NCI-H2029 (cell line): ENCODE measurements at places on chromosomes 5 and 9.

GRCh38 chr9:3008091-3008490, 164.2 kb upstream of the PUM3 start:
- DNase-seq = no peak

DNA sequence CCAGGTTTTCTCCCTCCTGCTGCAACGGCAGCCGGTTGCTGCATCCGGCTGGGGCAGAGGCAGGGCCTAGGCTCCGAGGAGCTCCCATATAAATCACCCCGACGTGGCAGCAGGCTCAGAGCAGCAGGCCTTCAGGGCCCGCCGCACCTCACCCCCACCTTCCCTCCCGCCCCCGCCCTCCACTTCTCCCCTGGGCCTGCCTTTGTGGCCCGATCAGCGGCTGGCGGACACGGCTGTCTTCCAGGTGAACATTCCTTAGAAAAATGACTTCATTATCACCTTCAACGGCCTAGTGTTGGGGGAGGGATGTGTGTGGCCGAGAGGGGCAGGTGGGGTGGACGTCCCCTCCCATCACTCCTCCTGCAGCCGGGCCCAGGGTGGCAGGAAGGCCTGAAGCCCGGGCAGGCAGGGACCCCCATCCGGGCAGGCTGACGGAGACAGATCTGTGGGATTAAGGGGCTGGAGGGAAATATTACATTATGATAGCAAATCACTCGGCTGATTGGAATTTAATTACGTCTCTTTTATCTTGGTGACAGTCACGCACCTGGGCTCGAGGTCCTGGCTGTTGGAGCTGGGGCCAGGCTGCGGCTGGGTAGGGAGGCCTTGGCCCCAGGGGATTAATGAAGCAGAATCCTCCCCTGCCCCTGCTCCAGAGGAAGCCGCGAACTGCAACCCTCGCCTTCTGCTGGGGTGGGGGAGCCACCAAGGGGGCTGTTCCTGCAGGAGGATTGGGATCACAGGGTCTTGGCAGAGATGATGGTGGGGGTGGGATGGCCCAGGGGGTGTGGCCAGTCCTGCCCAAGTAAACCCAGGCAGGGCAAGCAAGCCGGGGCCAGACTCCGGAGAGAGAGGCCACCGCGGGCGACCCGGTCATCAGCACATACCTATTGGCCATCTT, 38.4 kb upstream of the RXRA start:
- DNase-seq = no peak

- DNase-seq = no peak
Observed at GRCh38 chr5:74064225-74064624, 438.2 kb downstream of the ARHGEF28 start.

- no peak for DNase-seq
Observed at GRCh38 chr9:129887334-129888292, 52.4 kb downstream of the USP20 start.

DNA sequence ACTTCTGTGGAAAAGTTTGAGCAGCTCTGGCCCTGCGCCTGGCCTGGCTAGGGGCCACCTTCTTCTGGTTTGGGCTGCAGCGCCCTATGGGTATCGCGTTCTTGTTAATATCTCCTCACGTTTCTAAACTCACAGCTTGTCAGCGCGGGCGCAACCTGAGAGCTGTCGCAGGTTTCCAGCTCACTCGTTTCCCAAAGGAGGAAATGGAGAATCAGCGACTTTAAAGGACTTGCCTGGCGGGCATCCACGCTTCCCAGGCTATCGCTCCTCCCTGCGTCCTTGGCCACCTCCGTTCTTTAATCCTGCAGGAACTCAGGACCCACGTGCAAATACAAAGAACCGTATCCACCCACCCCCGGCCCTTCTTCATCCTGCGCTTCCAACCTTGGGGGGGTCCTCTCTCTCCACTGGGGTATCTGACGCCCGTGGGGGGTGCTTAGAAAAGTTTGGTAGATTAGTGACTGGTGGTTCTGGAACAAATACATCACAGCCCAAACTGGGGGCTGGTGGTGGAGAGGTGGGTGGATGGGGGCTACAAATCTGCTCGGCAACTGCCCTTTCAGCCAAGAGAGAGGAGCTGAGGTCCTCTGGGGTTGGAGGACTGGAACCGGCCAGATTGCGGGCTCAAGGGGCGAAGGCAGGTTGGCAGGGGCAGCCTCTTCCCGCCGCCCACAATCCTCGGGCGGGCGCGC, 578 bp upstream of the PSAT1 start:
- DNase-seq = peak; percentile 83

DNA sequence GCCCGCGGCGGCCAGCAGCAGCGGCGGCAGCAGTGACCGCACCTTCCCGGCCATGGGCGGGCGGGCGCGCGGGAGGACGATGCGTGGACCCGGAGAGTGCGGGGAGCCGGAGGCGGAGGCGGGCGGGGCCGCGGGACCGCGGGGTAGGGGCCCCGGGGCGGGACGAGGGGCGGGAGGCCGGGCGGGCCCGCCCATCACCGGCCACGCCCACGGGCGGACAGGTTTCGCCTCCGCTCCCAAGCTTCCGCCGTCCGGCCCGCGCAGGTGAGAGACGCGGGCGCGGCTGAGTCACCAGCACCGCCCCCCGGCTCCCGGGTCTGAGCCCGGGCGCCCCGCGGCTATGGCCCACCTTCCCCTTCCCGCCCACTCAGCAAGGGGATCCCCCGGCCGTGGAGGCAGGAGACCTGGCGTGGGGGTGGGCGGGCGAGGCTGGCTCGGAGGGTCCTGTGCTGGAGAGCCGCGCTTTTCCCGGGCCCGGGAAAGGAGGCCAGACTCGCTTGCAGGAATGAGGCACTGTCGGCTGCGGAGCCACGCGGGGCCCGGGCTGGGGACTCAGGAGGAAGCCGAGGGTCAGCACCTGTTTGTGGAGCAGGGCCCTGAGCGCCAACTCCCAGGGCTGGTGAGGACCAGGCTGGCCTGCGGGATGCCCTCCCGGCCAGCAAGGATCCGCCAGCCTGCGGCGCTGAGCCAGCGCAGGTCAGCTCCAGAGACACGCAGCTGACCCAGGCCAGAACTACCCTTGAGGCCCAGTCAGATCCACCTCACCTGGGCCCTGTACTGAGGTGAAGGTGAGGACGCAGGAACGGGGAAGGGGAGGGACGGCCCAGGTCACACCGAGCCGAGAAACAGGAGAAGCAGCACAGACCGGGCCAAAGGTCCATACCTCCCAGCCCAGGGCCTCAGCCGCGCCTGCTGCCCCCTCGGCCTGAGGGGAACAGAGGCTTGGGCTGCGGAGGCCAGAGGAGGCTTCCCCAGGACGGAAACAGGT, at the start of gene ENTPD2:
Gene ENTPD2, minus strand, starts transcription at position 118 of the 988 bp plus-strand sequence. Its CDS starts 64 bp downstream, at position 54.
- peak; percentile 57 for DNase-seq

DNA sequence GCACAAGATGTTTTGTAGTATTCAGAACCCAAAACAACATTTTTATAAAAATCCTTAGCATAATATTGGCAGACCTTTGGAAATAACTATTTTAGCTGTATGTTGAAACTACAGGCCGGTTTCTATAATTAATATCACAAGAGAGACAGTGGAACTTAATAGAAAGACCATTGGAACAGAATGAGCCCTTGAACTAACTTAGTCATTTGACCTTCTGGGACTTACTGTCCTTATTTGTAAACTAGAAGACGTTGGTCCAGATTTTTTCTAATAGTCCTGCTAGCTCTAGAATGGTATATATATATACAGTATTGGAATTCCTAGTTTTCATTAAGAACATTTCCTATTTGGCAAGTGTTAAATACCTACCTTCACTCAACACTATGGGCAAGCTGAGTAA, 69.5 kb upstream of the ALDH1A1 start:
- DNase-seq = no peak
